ENCODE measurements at places on chromosomes 2 and 18.

- no peak for DNase-seq
Observed at GRCh38 chr2:16615687-16616615, 49.7 kb downstream of the CYRIA start.

- DNase-seq = no peak
Observed at GRCh38 chr2:232235716-232236115, 142.8 kb upstream of the ALPP start.

DNA sequence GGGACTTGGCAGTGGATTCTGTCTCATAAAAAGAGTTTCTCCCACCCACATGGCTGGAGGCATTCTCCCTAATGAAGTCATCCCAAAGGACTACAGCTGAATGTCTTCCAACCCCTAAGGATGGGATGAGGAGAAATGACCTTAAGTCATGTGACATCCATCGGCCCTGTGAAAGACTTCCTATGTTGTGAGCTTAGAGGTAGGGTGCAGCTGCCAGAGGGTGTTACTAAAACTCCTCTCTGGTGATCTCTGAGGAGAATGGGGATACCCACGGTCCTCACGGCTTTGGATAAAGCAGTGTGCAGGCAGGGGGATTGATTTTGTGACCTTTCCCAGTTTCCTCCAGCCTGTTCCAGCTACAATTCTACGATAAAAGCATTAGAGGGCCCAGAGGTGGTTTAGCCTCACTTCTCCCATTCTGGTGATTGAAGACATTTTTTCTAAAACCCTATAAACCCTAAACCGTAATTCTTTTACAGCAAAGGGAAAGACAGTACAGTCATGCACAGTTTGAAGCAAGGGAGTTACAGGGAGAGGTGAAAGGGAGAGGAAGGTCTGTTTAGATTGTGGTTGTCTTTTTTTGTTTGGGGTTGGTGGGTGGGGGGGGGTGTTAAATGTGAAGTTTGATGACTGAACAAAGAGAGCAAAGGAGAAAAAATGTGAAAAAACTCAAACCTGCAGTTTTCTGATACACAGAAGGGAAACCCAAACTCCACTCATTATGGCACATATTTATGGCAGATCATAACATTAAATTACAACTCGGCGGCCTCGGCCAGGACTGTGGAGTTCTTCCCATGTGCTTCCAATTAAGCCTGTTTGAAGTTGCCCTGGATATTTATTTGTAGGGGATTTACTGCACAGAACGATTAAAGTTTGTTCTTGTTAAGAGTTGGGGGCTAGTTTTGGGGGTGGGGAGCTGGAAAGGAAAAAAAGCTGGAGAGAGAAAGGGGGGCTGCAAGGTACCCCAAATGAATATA is 26.6 kb upstream of the SLC14A2 start:
- no peak for DNase-seq

DNA sequence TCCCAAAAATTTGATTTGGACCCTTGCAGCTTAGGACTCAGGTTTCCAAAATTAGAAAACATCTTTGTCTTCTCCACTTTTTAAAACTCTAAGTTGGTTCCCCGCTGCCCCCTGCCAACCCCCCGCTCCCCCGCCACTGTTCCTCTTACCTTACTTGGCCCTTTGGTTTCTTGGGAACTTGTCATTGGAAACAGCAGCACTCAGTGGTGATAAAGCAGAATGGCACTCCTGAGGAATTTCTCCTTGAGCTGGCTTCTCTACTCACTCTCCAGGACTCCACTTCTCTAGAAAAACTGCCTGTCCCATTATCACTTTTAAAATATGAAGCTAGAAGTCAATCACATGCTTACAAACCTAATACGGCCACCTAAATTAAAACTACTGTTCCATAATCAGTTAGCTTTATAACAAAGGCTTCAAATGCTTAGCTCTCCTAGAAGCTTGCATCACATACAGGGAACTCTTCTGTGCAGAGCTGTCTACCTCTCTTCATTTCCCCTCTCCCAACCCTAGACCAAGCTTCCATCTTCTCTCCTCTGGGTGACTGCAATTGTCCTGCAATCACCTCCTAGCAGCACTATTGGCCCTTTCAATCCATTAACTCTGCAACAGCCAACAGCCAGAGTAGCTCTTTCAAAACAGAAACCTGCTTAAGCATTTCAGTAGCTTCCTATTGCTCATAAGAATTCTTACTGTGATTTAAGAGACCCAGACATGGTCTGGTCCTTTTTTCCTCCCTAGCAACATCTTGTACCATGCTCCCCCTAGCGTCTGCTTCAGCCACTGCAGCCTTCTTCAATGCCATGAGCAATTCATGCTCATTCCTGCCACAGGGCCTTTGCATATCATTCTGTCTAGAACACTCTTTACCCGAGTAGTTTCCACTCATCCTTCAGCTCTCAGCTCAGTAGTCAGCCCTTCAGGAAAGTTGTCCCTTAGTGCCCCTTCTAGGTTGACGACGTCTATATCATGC is 15.2 kb upstream of the PLEKHM3 start:
- peak; percentile 69 for DNase-seq

DNA sequence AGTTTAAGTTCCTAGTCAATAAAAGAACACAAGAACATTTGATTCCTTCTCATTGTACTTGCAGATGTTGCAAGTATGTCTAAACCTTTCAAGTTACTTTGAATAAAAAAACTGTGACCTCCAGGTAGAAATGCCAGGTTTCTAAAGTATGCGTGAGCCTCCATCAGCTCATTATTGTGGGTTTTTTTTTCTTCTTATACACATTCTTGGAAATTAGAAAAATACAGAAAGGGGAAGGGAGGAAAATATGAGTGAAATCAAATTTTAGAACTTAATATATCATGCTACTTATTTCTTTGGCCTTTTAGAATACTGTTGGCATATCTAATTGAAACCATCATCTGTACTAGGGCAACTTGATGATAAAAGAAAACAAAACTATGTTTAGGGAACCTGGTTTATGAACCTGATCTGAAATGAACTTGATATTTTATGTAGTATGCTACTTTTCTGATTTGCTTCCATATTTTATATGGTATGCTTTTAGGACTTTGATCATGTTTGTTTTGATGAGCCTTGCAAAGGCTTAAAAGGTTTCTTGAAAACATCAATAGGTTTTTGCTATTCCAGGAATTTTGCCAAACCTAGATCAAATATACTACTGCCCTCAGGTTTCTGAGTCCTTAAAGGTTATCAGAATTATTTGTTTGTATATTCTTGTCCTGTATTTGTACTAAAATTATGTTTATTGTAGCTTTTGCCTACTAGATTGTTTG is 130.7 kb upstream of the MAP3K20 start:
- no peak for DNase-seq

GRCh38 chr2:113741091-113741490 is 15.4 kb downstream of the SLC35F5 start:
- DNase-seq = no peak

DNA sequence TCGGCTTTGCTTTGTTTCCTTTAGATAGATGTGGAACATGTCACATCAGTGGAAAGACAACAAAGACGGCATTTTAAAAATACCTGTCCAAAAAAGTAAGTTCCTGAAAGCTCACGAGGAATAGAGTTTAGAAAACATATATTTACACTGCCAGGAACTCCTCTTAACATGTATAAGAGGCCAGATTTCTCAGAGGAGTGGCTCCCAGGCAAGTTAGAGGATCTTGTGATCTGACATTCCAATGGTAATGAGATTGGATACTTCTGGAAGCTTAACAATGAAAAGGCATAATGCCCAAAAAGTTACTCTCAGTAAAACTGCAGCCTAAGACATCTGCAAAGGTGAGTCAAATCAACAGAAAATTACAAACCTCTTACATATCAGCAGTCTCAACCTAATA is 77.1 kb downstream of the CYRIA start:
- DNase-seq = no peak

- no peak for DNase-seq
Observed at GRCh38 chr18:75324686-75325257, 102.7 kb downstream of the SMIM21 start.
